Motor neuron (in vitro differentiated cells): ENCODE measurements at places on chromosomes 1 and 21.

GRCh38 chr1:86618358-86618757 is 71.5 kb downstream of the CLCA4 start:
- no peak for ATAC-seq

GRCh38 chr1:3618531-3618880 is 6.3 kb upstream of the TPRG1L start:
- ATAC-seq, result no peak

GRCh38 chr1:25009671-25010262 is 79.7 kb upstream of the RUNX3 start:
- no peak for ATAC-seq

- ATAC-seq, result no peak
Observed at GRCh38 chr1:167913895-167914496, at the start of gene ADCY10. Gene ADCY10 (minus strand): TSS chr1:167914134. CDS start chr1:167905140, 8,994 bp downstream.

- ATAC-seq, result no peak
Observed at GRCh38 chr1:30822966-30823581, 65.5 kb upstream of the LAPTM5 start.

DNA sequence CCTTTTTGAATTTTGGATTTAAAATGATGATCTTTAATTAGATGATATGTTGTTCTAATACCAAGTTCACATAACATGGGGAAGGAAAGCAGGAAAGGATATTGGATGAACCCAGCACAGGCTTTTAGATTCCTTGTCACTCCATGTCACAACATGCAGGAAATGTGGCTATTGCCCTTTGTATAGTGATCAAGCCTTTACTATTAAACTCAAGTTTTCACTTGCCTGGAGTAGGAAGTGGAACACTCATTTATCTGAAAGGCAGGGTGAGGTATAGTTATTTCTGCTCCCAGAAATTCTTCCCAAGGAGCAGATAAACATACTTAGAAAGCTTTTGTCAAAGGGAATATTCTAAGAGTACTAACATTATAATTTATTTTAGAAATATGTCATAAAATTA is 37.2 kb upstream of the BCAS2 start:
- no peak for ATAC-seq

DNA sequence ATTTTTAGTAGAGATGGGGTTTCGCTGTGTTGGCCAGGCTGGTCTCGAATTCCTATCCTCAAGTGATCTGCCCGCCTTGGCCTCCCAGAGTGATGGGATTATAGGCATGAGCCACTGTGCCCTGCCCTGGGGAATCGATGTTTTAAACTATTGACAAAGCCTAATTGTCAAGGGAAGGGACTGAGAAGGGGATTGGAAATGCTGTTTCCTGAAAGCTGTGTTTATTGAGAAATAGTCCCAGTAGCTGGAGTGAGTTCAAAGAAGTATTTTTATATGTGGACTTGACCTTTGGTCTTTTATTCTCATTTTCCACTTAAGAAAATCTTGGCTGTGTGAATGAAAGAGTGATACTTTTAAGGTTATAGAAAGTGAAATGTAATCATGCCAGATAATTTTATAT is 47.5 kb downstream of the KIF1B start:
- ATAC-seq, result no peak
